ENCODE measurements at places on chromosomes 2 and 18.

DNA sequence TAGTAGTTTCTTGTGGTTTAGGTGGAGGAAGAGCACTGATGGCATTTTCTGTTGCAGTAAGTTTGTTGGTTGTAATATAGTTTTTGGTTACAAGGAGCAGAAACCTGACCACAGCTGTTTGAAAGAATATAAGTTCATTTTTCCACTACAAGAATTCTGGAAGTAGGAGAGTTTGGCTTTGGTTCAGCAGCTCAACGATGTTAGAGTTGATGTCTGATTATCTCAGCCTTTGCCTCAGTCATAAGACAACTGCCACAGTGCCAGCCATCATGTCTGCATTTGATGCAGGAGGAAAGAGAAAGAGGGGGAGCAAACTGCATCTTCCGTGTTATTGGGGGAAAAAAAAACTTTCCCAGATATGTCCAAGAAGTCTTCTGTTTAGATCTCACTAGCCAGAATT lies 119.1 kb downstream of the LYPD1 start:
- no peak for DNase-seq

DNA sequence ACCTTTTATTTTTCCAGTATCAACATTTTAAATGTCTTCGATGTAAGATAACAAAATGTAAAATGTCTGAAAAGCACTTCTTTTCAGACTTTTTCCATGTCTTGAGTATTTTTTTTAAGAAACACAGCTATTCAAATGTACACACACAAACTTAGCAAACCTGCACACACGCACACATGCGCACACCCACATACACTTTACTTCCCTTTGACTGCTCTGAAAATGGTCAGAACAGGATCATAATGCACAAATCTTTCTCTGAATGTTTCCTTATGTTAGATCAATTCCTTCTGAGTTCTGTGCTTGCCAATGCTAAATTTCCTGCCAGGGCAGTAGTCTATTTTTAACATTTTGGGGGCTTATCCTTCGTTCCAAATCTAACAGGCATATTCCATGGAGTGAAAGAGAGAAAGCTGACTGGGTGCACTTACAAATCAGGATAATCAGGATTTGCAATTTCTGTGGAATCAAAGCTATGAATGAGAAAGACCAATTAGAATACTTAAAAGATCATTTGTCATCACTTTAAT lies 136.3 kb downstream of the ZEB2 start:
- DNase-seq, result no peak

GRCh38 chr2:70133491-70134322 lies 46.4 kb downstream of the PCBP1 start:
- DNase-seq, result no peak

- DNase-seq, result no peak
Measured at GRCh38 chr18:14964406-14964805, 216.4 kb downstream of the ANKRD30B start.

- DNase-seq, result no peak
Measured at GRCh38 chr18:70334728-70335329, 46.0 kb downstream of the SOCS6 start.

DNA sequence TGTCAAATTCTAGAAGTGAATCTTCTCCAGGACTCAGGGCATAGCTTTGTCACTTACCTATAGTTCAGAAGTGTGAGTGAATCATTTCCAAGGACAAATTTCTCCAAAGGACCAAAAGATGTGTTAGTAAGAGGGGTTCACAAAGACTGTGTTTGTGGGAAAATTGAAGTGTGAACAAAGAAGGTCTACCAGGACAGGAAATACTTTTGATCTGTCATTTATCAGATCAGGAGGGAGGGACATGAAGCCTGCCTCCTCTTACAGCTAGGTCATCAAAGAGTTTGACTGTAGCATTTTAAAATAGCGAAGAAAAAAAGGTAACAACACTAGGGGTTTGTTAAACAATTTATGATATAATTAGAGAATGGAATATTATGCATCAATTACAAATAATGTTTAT lies 2.0 kb upstream of the CD28 start:
- no peak for DNase-seq

GRCh38 chr2:21759819-21760218 lies 636.1 kb downstream of the TDRD15 start:
- DNase-seq, result no peak

GRCh38 chr2:213221957-213222356 lies 62.3 kb upstream of the SPAG16 start:
- DNase-seq, result no peak

DNA sequence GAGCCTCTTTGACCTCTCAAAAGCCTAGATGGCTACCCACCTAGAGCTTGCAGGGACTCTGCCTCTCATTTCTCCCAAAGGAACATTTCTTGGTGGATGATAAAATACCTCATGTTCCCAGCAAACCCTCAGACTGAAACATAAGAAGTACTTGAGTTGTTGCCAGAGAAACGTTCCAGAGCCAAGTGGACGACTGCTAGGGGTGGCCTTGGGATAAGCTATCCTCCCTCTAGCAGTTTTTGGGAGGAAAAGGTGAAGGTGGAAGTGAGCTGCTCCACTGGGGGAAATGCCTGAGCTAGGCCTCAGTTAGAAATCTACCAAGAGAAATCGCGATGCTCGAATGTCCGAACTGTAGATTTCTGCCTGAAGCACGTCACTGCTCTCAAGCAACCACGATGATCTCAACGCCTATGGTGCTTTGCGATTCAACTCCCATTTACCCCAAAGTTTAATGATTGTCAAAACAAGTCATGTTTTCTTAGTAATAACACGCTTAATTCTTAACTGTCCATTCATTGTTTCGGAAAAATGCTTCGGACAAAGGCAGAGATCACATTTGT lies 91.5 kb downstream of the CCBE1 start:
- DNase-seq, result no peak

- no peak for DNase-seq
Measured at GRCh38 chr2:29731948-29732347, 189.4 kb downstream of the ALK start.

GRCh38 chr2:216652566-216652965 lies 19.3 kb downstream of the IGFBP2 start:
- DNase-seq, result no peak

- DNase-seq, result no peak
Measured at GRCh38 chr2:86416146-86416545, 25.0 kb upstream of the KDM3A start.

GRCh38 chr2:210477496-210477895 lies 937 bp upstream of the LANCL1 start:
- DNase-seq, result no peak

GRCh38 chr18:46250084-46250811 lies 146.1 kb downstream of the HAUS1 start:
- no peak for DNase-seq

DNA sequence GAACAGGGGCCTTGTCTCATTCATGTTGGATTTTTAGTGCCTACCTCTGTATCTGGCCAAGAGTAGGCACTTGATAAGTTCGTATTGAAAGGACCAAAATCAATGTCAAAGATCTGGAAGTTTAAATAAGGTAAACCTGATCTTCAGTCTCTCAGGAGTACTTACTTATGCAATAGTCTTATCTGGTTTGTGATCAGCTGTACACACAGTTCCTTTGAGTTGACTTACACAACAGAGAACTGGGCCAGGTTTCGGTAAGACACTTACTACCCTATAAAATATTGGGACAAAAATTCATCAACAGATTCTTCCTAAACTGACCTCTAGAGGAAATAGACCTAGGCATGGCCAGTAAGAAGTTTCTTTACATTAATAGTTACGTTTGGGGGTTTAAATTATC lies 113.6 kb upstream of the NXPH2 start:
- DNase-seq, result no peak

GRCh38 chr18:59012815-59013705 lies 126.6 kb upstream of the SEC11C start:
- no peak for DNase-seq

- no peak for DNase-seq
Measured at GRCh38 chr18:8139891-8140406, 469.3 kb upstream of the RAB12 start.

DNA sequence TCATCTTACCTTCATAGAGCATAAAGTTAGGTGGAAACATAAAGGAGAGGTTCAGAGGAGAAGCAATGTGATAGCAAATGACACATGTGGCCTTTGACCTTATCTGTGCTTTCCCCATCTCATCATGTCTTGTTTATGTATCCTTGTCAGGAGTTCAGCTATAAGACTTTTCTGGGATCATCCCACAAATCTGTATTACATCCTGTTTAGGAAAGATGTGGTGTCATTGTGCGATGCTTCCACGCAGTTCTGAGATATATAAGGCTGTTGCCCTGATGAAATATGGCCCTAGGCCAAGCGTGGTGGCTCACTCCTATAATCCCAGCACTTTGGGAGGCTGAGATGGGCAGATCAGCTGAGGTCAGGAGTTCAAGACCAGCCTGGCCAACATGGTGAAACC lies 15.5 kb upstream of the MGAT5 start:
- no peak for DNase-seq

GRCh38 chr2:223727562-223727961 lies 109.8 kb downstream of the AP1S3 start:
- DNase-seq, result no peak

GRCh38 chr18:5824370-5824984 lies 70.8 kb downstream of the TMEM200C start:
- DNase-seq, result no peak

GRCh38 chr2:173008786-173009185 lies 66.9 kb upstream of the MAP3K20 start:
- DNase-seq, result no peak

GRCh38 chr18:74152857-74153256 lies 4.5 kb downstream of the TIMM21 start:
- no peak for DNase-seq

GRCh38 chr18:361941-362310 lies 94.1 kb upstream of the THOC1 start:
- no peak for DNase-seq

GRCh38 chr2:149064365-149064841 lies 25.9 kb downstream of the LYPD6B start:
- DNase-seq, result no peak

DNA sequence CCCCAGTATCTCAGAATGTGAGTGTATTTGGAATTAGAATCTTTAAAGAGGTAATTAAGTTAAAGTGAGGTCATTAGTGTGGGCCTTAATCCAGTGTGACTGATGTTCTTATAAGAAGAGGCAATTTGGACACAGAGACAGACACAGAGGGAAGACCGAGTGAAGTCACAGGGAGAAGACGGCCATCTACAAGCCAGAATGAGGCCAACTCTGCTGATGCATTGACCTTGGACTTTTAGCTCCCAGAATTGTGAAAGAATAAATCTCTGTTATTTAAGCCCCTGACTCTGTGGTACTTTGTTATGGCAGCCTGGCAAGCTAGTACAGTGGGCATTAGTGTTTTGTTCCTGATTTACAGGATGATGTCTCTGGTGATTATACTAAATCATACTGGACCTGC lies 64.6 kb downstream of the LTBP1 start:
- no peak for DNase-seq

DNA sequence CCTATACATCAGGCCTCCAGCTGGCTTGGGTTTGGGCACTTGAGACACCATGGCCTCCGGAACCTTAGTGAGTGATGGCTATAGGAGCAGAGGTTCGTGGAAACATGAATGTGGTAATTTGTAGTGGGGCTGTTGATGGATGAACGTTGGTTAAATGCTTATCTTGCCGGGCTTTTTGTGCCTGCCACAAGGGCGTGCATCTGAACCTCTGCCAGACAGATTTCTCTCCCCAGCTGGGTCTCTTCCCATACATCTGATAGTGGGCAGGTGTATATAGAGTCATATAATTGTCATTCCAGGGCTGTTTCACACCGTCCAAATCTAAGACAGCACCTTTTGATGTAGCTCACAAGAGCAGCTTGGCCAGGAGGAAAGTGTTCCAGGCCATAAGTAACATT lies 14.7 kb downstream of the LAMA3 start:
- no peak for DNase-seq

- no peak for DNase-seq
Measured at GRCh38 chr2:221588306-221588985, 16.3 kb upstream of the EPHA4 start.

- DNase-seq, result no peak
Measured at GRCh38 chr2:45541450-45541849, 69.6 kb downstream of the SRBD1 start.

DNA sequence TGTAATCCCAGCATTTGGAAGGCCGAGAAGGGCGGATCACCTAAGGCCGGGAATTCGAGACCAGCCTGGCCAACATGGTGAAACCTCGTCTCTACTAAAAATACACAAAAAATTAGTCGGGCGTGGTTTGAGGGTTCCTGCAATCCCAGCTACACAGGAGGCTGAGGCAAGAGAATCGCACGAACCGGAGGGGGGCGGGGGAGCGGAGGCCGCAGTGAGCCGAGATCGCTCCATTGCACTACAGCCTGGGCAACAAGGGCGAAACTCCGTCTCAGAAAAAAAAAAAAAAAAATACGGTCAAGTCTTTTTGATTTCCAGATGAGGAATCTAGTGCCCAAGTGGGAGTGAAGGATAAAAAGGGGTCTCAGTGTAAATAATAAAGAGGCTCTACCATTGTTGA lies 16.5 kb upstream of the MEIS1 start:
- no peak for DNase-seq

GRCh38 chr18:55361492-55362250 lies 226.3 kb downstream of the TCF4 start:
- DNase-seq, result no peak

DNA sequence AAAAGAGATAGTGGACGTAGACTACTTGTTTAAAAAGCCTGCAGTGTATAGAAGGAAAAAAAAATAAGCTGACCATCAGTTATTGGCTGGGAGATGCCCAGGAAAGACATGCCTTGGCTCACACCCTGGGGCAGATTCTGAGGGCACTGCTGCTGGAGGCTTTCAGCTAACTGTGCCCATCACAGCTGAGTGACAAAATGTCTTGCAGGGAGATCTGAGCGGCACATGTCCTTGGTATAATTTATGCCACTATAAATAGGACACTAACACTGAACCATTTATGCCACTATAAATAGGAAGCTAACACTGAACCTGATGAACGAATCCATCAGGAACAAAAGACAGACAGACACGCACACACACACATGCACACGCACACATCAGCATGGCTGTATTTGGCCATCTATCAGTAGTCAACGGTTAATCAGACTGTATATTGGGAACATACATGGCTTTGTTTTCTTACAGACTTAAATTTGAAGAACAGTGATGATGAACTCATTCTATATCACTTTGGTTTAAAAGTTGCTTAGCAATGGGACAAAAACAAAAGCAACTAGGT lies 68.2 kb upstream of the NOSTRIN start:
- no peak for DNase-seq

DNA sequence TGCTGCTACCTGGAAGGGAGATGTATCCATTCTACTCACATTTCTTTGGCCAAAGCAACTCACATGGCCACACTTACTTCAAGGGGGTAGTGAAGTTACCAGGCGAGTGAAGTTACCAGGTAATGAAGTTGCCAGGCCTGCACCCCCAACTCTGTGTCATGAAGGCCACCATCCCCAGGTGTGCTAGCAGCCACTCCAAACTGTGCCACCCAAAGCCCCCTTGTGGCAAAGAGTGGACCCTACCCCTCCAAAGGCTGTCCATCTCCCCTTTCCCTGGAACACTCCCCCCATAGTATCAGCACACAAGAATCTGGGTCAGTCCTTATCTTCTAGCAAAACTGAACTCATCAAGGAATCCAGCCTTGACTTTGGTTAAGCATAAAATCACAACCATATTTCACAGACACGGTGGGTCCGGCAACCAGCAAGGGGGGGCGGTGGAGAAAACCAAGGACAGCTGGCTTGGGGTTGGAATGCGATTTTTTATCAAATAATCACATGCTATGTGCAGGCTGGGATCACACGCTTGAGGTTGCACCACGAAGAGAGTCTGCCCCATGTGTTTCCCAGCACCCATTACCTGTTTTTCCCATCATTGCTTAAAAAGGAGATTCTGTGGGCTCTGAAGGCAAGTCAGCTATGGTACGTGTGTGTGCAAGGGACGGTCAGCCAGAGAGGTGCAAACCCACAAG lies 60.9 kb downstream of the ZFP36L2 start:
- no peak for DNase-seq

- no peak for DNase-seq
Measured at GRCh38 chr2:144180131-144180530, 339.8 kb downstream of the ZEB2 start.

All from stimulated activated CD4-positive, alpha-beta T cell treated with anti-CD3 and anti-CD28 coated beads, Interleukin-15, amount 100 ng/mL, for 1 hour (primary cell).